Gastrocnemius medialis (tissue), 4 donors: ENCODE measurements at places on chromosomes 1 and 21.

GRCh38 chr1:10904396-10905358 is 107.8 kb upstream of the TARDBP start:
- no peak for DNase-seq

DNA sequence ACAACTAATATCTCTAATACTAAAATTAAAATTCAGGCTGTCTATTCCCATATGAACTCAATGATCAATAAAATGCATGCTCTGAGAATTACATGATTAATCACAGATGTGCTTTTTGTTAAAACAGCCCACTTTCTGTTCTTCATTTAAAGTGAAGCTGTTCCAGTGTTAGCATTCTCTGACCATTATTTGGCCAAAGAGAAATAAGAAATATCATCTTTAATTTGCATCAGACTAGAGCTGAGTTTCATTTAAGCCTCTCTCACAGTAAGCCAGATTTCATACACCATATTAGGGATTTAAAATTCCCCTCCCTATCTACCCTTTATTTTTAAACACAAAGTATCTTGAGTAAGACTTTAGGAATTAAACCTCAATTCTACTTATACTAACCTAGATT is 261.6 kb downstream of the TPR start:
- DNase-seq = no peak

DNA sequence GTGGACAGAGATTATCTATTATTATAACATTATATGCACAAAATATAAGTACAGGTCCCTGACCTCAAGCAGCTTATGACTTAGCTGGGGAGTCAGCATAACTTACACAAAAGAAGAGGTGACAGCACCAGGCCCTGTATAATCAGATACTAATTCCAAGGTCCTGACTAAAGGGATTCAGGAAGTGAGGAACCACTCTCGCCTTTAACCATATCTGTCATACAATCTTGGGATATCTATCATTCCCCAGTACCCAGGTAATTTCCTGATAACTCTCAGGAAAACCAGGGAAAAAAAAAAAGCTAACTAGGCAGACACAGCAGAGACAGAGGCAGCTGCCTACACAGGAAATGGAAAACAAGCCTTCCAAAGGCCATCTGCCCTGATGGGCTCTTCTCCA is 78.5 kb upstream of the CAMK1G start:
- DNase-seq = no peak

DNA sequence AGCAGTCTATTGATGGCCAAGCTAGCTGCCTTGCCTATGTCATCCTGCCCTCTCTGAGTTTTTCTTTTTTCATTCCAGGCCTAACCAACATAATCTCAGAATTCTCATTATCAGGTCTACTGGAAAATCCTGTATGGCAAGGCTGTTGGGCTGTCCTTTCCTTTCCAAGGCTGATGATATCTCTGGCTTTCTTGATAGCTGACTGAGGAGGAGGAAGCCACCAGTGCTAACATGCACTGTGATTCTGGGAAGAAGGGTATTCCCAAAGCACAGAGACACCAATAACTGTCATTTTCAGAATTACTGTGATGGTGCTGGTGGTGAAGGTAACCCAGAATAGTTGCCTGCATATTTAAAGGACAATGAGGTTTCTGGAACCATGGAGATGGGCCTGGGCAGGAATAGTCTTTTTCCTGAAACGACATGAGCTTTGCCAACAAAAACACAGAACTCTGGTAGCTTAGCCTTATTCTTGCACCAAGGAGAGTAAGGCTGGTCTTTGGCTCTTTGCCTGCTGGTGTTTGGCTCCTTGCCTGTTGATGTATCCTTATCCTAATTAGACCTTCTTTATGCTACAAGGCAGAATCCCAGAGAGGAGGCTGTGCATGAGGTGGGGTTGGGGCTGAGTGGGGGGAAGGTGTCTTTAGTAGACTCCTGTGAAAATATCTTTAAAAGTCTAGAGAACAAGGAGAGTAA is 157.4 kb downstream of the TNFSF18 start:
- DNase-seq = no peak

- no peak for DNase-seq
Observed at GRCh38 chr21:14356746-14357145, 26.2 kb downstream of the HSPA13 start.

GRCh38 chr1:74729741-74730478 is 2.9 kb downstream of the CRYZ start:
- DNase-seq = no peak
